Cortex of kidney (tissue), 1 donor: ENCODE measurements at places on chromosomes 4 and X.

DNA sequence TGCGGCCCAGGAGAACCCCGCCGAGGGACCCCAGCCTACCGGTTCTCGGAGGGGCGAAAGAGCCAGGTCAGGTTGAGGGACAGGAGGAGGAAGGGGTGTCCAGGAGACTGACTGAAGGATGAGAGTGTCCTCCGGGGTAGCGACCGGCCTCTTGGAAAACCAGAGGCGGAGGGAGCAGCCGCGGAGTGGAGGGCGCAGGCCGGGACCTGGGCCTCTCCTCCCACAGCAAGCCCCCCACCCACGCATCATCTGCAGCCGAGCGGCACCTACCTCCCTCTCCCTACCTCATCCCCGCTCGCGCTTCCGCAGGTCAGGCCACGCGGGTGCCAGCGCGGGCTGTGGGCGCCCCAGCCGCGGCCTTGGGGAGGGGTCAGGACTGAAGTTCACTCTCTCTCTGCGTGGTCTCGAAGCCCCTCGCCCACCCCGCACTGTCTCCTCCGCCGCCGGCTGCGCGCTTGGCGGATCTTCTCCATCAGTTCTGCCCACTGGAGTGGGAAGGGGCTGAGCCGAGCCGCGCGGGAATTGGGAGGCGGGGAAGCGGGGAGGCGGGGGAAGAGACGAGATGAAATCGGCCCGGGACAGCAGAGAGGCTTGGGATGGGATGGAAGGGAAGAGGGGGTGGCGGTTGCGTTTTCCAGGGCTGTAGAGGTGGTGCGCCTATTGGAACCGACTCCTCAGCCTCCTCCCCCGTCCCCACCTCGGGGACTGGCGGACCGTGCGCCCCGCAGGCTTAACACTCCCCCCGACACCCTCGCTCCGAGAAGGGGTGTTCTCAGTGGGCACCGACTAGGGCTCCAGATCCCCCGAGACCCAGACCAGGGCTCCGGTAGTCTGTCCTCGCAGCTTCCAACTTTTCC lies 1.8 kb downstream of the NLGN4X start:
- DNase-seq: no peak

GRCh38 chr4:57073559-57073958 lies 36.6 kb downstream of the IGFBP7 start:
- DNase-seq: no peak

DNA sequence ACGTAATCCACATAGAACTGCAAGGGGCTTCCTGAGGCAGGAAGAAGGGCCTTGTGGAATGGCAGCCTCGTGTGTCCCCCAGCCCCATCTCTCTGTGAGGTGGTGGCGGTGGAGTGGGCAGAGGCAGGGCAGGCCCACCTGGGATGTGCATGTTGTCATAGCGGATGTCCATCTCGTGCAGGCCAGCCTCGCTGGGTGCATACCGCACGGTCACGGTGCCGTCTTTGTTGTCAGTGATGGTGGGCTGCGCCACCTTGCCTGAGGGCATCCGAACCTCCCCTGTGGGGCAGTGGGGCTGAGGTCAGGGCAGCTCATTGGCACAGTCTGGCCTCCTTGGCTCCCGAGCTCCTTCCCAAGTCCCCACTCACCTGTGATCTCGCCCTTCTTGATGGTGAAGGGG lies 20.4 kb downstream of the FLNA start:
- no peak for DNase-seq

DNA sequence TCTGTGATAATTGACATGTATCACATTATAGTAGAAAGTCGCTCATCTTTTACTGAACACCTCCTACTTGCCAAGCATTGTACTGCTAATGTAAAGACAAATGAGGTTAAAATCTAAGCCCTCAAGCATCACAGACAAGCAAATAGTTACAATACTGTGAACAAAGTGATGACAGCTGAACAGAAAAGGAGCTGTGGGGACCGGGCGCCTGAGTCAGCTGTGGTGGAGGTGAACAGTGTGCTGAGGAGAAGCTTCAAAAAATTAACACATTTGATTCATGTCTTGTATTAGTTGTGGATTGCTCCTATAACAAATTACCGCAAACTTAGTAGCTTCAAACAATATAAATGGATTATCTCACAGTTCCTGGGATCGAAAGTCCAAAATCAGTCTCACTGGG lies 124.3 kb downstream of the MAPK10 start:
- no peak for DNase-seq

DNA sequence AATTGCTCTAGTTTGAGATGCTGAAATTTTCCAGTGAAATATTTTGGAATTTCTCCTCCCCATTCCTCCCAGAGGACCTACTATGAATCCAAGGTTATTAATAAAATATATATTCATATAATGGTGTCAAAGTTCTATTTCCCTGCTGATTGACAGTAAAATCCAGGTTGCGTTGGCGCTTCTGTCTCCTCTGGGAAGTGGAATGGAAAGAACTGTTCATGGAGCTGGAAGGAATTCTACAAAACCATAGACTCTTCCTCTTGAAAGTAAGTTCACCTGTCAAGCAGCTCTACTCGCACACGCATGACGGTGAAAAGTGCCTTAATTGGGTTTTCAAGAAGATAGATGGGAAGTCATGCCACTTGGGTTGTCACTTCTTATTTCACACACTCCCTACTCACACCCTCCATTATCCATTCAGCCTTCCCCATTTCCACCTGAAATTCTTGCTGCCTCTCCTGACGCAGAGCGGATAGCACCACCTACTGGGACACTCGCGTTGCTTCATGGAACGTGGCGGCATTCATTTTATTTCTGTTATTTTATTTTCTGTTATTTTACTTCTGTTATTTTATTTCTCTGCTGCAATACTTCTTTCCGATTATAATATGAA lies 351.6 kb downstream of the NLGN4X start:
- DNase-seq: no peak

DNA sequence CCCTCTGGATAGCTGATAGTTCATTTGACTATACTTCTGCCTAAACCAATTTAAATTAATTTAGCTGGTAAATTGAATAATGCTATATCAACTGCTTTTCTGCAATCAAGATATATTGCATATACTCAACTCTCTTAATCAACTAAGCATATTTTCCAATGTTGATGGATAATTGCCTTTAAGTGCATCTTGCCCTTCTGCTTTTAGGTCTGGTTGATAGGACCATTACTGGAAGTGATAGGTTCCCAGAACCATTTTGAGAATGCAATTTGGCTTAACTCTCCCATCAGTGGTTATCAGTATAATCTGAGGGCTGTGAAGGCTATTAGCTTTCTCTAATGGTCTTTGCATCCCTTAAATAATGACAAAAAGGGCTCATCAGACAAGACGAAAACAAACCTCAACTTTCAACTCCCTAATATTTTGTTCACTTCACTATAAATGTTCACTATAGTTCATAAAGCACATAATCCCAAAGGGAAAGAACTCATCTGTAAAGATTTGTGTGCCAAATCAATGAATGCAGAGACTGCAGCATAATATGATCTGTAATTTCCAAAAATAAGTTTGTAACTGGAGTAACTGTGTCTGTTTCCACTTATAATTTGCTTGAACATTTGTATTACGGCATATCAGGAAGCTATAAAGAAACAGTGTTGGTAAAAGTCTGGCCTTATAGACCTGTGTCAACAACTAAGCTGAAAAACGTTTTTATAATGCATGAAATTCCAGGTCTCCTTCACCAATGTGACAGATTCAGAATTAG lies 273.6 kb downstream of the FBXO8 start:
- no peak for DNase-seq

DNA sequence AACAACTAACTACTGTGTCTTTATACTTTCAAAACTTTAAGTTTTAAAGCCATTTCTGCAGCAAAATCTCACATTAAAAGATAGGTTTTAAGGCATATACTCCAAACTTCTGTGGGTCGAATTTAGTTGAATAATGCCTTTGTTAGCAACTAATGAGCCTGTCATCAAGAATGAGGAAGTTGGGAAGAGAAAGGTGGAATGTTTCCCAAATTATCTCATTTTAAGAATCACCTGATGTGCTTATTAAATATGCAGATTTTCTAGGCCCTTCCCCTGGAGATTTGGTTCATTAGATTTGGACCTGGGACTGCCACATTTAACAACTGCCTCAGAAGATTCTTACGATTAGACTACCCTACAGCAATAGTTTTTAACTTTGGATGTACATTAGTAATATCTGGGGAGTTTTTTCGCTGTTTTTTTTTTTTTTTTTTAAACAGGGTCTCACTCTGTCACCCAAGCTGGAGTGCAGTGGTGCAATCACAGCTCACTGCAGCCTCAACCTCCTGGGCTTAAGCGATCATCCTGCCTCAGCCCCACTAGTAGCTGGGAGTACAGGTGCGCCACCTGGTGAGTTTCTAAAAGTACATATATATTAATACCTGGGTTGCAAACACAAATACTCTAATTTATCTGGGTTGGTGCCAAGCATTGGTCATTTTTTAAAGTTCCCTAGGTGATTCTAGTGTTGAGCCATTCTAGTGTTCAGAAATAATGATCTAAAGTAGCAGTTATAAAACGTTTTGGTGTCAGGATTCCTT lies 16.1 kb upstream of the TASL start:
- no peak for DNase-seq

DNA sequence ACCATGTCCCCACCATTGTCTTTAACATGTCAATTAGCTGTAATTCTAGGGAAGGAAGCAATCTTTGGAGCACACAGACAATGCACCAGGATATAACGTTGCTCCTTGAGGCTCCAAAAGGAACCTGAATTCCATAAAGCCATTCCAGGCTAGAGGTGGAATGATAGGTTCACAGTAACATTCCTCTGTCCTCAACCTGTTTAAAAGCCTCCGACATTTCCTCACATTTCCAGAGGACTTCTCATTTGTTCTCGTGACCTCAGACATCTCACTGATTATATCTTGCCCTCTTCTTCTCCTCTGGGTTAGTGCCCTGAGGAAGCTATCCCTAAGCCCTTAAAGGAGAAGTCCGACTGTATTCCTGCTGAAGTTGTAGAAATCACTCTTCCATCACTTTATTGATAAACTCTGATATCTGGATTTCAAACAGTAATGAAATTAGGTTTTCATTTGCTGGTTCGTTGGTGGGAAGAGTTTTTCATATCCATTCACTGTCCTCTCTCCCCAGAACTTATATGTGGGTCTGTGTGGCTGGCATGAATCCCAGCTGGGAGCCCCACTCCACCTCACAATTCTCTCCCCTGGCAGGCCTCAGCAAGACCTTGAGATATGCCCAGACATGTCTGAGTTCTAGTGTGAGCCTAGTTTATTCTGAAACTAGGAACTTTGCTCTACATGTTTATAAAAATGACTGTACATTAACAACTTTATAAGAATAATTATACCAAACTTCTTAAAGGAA lies 44.2 kb upstream of the PRSS12 start:
- no peak for DNase-seq

DNA sequence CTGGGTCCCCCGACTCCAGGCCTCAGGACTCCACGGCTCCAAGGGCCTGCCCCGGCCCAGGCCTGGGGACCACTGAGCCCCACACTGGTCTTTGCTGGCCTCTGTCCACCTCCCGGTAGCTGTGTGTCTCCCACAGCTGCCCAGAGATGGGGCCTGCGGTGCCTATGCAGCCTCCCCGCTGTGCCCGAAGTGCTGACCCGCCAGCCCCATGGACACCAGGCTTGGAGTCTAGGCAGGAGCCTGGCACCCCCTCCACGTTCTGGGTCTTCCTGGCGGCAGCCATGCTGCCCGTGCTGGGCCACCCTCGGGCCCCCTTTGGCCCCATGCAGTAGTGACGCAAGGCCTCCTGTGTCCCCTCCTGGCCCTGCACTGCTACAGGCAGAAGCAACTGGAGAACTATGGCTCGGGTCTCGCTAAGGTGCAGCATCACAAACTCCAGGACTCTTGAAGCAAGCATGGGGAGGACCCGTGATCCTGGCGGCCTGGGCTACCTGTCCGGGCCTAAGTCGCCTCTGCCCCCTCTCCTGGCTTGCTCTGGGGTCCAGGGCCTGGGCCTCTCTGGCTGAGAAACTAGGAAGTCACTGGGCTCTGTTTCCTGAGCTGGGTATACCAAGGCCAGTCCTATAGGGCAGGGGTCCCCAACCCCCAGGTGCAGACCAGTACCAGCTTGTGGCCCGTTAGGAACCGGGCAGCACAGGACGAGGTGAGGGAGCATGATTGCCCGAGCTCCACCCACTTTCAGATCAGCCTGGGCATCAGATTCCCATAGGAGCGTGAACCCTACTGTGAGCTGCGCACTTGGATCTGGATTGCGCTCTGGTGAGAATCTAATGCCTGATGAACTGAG lies 917 bp downstream of the MYL5 start:
- DNase-seq: no peak

- DNase-seq: no peak
Measured at GRCh38 chrX:131830400-131831184, 192.5 kb upstream of the STK26 start.

GRCh38 chrX:131306601-131307000 lies 17.5 kb upstream of the IGSF1 start:
- DNase-seq: no peak

- no peak for DNase-seq
Measured at GRCh38 chr4:8694651-8695151, 102.1 kb downstream of the CPZ start.

GRCh38 chr4:153514001-153514526 lies 47.9 kb downstream of the TMEM131L start:
- no peak for DNase-seq

- no peak for DNase-seq
Measured at GRCh38 chr4:141133146-141133998, at the start of gene RNF150. TSS of gene RNF150 (minus strand) at chr4:141133469.

- no peak for DNase-seq
Measured at GRCh38 chrX:136953867-136954787, 73.6 kb upstream of the RBMX start.

DNA sequence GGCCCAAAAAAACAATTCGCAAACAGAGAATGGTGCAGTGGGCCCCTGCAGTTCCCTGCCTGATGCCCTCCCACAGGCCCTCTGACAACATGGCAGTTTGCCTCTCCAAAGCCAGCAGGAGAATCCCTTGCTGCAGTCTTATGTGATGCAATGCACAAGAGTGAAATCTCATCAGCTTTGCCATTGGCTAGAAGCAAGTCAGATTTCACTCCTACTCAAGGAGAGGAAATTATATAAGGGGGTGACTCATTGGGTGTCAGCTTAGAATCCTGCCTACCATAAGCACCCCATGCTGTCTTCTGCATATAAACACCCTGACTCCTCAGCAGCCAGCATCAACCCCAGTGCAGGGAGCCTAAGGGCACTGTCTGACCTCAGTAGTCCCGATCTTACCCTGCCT lies 157.3 kb upstream of the LDB2 start:
- no peak for DNase-seq

DNA sequence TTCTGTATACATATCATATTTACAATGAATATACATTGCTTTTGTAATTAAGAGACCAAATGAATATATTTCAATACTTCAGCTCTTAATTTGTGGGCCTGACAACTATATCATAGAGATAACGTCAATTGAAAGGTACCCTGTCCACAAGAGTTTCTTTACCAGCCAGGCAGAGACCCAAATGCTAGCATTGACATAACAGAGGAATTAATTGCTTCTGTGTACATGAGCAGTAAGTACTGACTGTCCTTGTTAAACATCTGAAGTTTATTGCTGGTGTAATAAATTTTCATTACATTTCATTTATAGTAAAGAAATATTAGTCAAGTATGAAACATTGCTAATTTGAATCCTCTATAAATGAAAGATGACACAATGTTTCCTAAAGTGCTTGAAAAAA lies 910.8 kb downstream of the CCSER1 start:
- no peak for DNase-seq
